ENCODE measurements at places on chromosomes 2 and 18. TPM values are rescaled to one million over a fixed set of nuclear protein-coding genes. Genes with fewer than 3 reads are reported as not detected.

DNA sequence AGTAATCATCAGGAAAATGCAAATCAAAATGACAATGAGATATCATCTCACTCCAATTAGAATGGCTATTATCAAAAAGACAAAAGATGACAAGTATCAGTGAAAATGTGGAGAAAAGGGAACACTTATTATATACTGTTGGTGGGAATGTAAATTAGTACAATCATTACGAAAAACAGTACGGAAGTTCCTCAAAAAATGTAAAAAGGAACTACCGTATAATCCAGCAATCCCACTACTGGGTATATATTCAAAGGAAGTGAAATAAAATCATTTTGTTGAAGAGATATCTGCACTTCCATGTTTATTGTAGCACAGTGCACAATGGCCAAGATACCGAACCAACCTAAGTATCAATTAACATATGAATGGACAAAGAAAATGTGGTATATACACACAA, 52.4 kb upstream of the TEX51 start:
- no peaks in the 10 kb centered on the region for H3K36me3 ChIP-seq
- no peak for DNase-seq
- H3K4me3 ChIP-seq: no peak overlapping the region
- H3K27me3 ChIP-seq: no peaks in the 10 kb centered on the region

GRCh38 chr2:217277646-217278398, 418.0 kb upstream of the TNP1 start:
- DNase-seq: peak; percentile 20
- H3K36me3 ChIP-seq: no peaks in the 10 kb centered on the region
- H3K4me1 ChIP-seq: no peaks in the 10 kb centered on the region
- no peak overlapping the region for H3K4me3 ChIP-seq
- H3K27ac ChIP-seq: no peak overlapping the region
- H3K27me3 ChIP-seq: no peaks in the 10 kb centered on the region

DNA sequence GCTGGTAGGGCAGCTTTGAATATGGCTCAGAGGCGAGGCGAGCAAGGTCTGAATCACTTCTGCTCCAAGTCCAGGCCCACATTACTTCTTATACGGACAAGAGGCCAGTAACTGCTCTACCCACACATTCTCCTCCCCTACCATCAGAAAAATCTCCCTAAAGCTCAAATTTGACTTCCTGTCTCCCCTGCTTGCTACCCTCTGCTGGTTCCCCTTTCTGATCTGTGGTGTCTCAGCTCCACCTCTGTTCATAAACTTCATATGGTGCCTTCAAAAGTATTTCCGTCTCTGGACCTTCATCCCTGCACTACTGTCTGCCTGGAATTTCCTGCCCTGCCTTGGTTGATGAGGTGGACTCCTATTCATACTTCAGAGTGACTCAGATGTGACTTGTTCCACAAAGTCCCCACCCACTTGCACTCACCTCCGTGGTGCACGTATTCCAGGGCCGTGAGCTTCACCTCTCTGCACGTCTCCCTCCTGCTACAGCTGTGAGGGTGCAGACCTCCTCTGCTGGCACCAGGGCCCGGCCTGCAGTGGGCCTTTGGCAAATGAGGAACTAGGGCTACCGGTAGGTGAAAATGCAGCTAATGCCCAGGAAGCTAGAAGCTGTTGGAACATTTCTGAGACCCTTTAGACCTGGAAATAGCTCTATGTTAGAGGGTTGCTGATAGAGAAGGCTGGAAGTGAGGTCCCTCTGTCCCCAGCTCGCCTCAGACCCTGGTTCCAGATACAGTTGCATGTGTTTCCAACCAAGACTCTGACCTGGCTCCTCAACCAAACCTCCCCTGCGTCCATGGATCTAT, 24.6 kb upstream of the KCMF1 start:
- no peak overlapping the region for H3K27ac ChIP-seq
- H3K4me3 ChIP-seq: no peak overlapping the region
- H3K4me1 ChIP-seq: no peaks in the 10 kb centered on the region
- no peaks in the 10 kb centered on the region for H3K36me3 ChIP-seq
- H3K27me3 ChIP-seq: no peaks in the 10 kb centered on the region
- DNase-seq: no peak

Gene PLEK
- 20.5 TPM for total RNA-seq

Gene ESCO1
- 28.2 TPM for total RNA-seq

GRCh38 chr2:145154731-145155130, 634.8 kb upstream of the ZEB2 start:
- no peak for DNase-seq
- H3K27ac ChIP-seq: no peak overlapping the region
- no peak overlapping the region for H3K4me3 ChIP-seq
- no peaks in the 10 kb centered on the region for H3K36me3 ChIP-seq

DNA sequence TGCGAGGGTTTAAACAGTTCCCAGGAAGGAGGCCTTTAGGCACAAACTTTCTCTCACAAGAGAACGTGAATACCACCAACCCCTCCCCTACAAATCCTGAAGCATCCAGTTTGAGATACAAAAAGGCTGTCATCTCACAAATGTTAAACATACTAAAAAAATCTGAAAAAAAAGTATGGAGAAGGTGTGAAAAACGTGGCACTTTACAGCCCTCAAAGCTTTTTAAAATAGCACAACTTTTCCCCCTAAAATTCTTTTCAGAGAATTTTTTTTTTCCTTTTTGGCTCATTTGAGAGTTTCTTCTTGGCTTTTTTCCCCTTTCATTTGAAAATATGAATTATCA, 10.1 kb downstream of the ZEB2 start:
- no peak overlapping the region for H3K4me3 ChIP-seq
- no peak for DNase-seq
- no peaks in the 10 kb centered on the region for H3K27me3 ChIP-seq

DNA sequence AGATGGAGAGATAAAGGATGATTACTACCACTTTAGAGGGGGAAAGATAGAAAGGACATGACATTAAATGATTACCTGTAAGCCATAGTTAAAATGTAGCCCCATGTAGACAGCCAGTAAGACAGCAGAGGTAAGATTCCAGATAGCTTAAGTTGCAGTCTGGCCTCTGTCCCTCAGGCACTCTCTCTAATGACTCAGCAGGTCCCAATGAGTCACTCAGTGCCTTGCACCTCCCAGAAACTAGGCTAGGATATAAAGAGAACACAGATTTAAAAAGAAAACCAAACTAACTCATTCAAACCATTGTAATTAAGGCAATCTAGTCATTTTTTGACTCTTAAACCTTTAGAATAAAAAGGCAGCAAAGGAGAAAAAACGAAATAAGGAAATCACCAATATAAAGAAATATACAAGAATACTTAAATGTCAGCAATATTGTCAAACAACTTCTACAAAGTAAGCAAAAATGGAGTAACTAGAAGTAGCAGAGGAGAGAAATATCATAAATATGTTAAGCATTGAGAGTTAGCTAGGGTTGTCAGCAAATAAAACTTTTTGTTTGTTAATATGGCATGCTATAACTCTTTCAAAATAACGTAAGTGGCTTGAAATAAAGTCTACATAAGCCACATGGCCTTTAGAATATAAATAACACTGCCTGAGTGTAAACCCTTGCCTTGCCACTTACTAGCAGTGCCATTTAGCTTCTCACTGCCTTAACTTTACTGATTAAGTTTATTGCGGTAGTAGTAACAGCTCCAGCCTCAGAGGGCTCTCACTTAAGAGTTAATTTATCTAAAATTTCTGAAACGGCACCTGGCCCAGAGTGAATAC, 48.5 kb downstream of the SOCS6 start:
- H3K36me3 ChIP-seq: no peaks in the 10 kb centered on the region
- H3K27ac ChIP-seq: no peak overlapping the region
- no peaks in the 10 kb centered on the region for H3K4me1 ChIP-seq

Gene CYTIP
- 18.7 TPM for total RNA-seq

GRCh38 chr2:26095758-26096157, 61.9 kb downstream of the RAB10 start:
- DNase-seq: no peak
- no peaks in the 10 kb centered on the region for H3K27me3 ChIP-seq
- no peak overlapping the region for H3K27ac ChIP-seq
- H3K4me3 ChIP-seq: no peak overlapping the region
- no peaks in the 10 kb centered on the region for H3K4me1 ChIP-seq

DNA sequence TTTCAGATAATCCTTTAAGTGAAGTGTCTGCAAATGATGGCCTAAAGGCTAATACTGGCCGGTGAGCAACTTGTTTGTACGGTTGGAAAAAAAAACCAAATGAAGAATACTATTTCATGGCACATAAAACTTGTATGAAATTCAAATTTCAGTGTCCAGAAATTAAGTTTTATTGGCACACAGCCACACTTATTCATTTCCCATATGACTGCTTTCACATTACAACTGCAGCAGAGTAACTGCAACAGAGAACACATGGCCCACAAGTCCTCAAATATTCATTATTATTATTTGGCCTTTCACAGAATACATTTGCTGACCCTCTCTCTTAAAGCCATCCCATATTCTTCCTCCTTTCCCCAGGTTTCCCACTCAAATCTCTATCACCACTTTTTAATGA, 1268.6 kb downstream of the LRP1B start:
- H3K27ac ChIP-seq: no peak overlapping the region
- H3K4me1 ChIP-seq: no peaks in the 10 kb centered on the region
- no peaks in the 10 kb centered on the region for H3K27me3 ChIP-seq
- DNase-seq: no peak
- H3K4me3 ChIP-seq: no peak overlapping the region

DNA sequence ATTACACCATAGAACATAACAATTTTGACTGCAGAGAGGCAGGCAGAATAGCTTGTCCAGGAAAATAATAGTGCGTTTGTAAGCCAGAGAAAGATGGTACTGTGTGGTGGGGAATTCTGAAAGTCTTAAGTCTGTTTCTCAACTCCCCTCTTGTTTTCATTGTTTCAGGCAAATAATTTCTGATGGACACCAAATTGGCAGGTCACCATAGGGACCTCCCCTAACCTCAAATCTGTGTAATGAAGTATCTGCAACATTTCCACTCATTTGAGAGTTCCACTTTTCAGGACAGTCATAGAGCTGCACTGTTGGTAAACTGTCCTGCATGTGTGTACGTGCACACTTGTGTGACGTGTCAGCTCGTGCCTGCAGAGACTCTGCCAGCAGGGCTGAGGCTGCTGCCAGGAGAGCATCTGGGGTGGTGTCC, 195.6 kb downstream of the AGAP1 start:
- no peak overlapping the region for H3K4me3 ChIP-seq
- no peak for DNase-seq
- no peaks in the 10 kb centered on the region for H3K36me3 ChIP-seq
- no peak overlapping the region for H3K27ac ChIP-seq

Gene RBKS
- total RNA-seq: 2.9 TPM

GRCh38 chr18:10006311-10006893, 92.6 kb downstream of the VAPA start:
- no peak for DNase-seq
- no peaks in the 10 kb centered on the region for H3K4me1 ChIP-seq
- no peaks in the 10 kb centered on the region for H3K27me3 ChIP-seq
- no peaks in the 10 kb centered on the region for H3K36me3 ChIP-seq
- no peak overlapping the region for H3K27ac ChIP-seq

All from breast epithelium (tissue), 4 donors.